ENCODE measurements at places on chromosomes 3 and 15. TPM values are rescaled to one million over a fixed set of nuclear protein-coding genes. Genes with fewer than 3 reads are reported as not detected.

The ONECUT1 gene
- total RNA-seq, result not detected

The IGSF11 gene
- total RNA-seq, result not detected

The ZDHHC19 gene
- total RNA-seq, result not detected

The IL12A gene
- 1.3 TPM for total RNA-seq

The SERPINI2 gene
- not detected for total RNA-seq

The GOLGA8J gene
- total RNA-seq, result not detected

- H3K4me3 ChIP-seq, result no peak overlapping the region
- no peak overlapping the region for H3K27ac ChIP-seq
- no peak for DNase-seq
- H3K27me3 ChIP-seq, result no peaks in the 10 kb centered on the region
- peaks cover 86% of the 10 kb centered on the region for H3K36me3 ChIP-seq
- H3K4me1 ChIP-seq, result no peaks in the 10 kb centered on the region
These were observed 24.3 kb upstream of the FBXL22 start for GRCh38 chr15:63572749-63573464.

DNA sequence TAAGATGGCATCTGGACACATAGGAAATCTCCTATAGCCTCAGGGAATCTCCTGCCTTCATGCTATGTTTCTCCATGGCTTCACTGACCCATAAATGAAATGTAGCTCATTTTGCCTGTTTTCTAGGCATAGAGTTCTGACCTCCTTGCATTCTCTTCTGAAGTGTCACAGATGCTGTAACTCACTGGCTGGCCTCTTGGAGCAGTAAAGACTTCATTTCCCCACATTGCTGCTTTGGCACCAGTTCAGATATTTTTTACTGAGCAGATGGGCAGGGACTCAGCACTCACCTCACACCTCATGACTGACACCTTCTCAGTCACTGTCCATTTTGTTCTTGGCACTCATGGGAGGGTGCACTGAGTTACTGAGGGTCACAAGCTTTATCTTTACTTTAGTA lies 286.7 kb upstream of the TGFBR2 start:
- H3K36me3 ChIP-seq, result no peaks in the 10 kb centered on the region
- no peak overlapping the region for H3K4me3 ChIP-seq
- no peaks in the 10 kb centered on the region for H3K27me3 ChIP-seq

DNA sequence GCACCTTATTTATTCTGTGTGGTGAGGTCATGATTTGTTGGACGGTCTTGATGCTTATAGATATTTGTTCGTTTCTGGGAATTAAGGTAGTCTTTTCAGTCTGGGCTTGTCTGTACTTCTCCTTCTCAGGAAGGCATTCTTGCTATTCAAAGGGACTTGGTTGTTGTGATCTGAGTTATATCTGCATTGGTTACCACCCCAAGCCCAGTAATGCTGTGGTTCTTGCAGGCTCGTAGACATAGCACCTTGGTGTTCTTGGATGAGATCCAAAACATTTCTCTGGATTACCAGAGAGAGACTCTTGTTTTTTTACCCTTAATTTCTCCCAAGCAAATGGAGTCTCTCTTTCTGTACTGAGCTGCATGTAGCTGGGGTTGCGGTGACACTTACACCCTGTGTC lies 128.0 kb upstream of the CBLB start:
- peak; percentile 6 for DNase-seq
- H3K27me3 ChIP-seq, result no peaks in the 10 kb centered on the region
- peaks cover 6% of the 10 kb centered on the region for H3K36me3 ChIP-seq
- peak overlapping the region; percentile 88 for H3K27ac ChIP-seq

- H3K27me3 ChIP-seq, result peaks cover 22% of the 10 kb centered on the region
- no peaks in the 10 kb centered on the region for H3K4me1 ChIP-seq
- no peak overlapping the region for H3K27ac ChIP-seq
- DNase-seq, result peak; percentile 78
- no peaks in the 10 kb centered on the region for H3K36me3 ChIP-seq
- H3K4me3 ChIP-seq, result no peak overlapping the region
These were observed 170.5 kb upstream of the PROK2 start for GRCh38 chr3:71955240-71956068.

GRCh38 chr3:33658991-33659848 lies 58.8 kb downstream of the CLASP2 start:
- peaks cover 37% of the 10 kb centered on the region for H3K4me1 ChIP-seq
- H3K27ac ChIP-seq, result peak overlapping the region; percentile 63

GRCh38 chr15:64249883-64250575 lies 87.2 kb upstream of the PPIB start:
- H3K27ac ChIP-seq, result peak overlapping the region; percentile 96
- H3K4me3 ChIP-seq, result no peak overlapping the region
- peaks cover 32% of the 10 kb centered on the region for H3K4me1 ChIP-seq
- no peaks in the 10 kb centered on the region for H3K27me3 ChIP-seq
- no peak for DNase-seq
- peaks cover 20% of the 10 kb centered on the region for H3K36me3 ChIP-seq

- no peak for DNase-seq
- H3K27ac ChIP-seq, result no peak overlapping the region
- no peaks in the 10 kb centered on the region for H3K36me3 ChIP-seq
- H3K27me3 ChIP-seq, result peaks cover 10% of the 10 kb centered on the region
- no peaks in the 10 kb centered on the region for H3K4me1 ChIP-seq
These were observed 324.0 kb downstream of the DIPK2A start for GRCh38 chr3:144295613-144296012.

DNA sequence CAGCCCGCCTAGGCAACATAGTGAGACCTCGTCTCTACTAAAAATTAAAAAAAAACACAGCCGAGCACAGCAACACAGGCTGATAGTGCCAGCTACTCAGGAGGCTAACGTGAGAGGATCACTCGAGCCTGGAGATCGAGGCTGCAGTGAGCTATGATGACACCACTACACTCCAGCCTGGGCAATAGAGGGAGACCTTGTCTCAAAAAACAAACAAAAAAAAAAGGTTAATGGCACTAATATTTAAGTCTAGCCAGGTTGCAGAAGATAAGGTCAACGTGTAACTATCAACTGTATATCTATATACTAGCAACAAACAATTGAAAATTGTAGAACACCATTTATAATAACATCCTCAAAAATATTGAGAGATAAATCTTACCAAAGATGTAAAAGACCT lies 75.1 kb downstream of the MYO9A start:
- H3K4me3 ChIP-seq, result no peak overlapping the region
- no peaks in the 10 kb centered on the region for H3K27me3 ChIP-seq
- peak; percentile 2 for DNase-seq
- H3K27ac ChIP-seq, result no peak overlapping the region
- H3K36me3 ChIP-seq, result peaks cover 36% of the 10 kb centered on the region

- H3K36me3 ChIP-seq, result peaks cover 7% of the 10 kb centered on the region
- no peak for DNase-seq
- no peak overlapping the region for H3K4me3 ChIP-seq
These were observed 26.3 kb downstream of the SRGAP3 start for GRCh38 chr3:9222956-9223639.

GRCh38 chr3:2938711-2939110 lies 171.5 kb downstream of the IL5RA start:
- peaks cover 4% of the 10 kb centered on the region for H3K36me3 ChIP-seq
- H3K4me1 ChIP-seq, result no peaks in the 10 kb centered on the region
- no peak overlapping the region for H3K4me3 ChIP-seq
- peaks cover 84% of the 10 kb centered on the region for H3K27me3 ChIP-seq
- no peak overlapping the region for H3K27ac ChIP-seq

DNA sequence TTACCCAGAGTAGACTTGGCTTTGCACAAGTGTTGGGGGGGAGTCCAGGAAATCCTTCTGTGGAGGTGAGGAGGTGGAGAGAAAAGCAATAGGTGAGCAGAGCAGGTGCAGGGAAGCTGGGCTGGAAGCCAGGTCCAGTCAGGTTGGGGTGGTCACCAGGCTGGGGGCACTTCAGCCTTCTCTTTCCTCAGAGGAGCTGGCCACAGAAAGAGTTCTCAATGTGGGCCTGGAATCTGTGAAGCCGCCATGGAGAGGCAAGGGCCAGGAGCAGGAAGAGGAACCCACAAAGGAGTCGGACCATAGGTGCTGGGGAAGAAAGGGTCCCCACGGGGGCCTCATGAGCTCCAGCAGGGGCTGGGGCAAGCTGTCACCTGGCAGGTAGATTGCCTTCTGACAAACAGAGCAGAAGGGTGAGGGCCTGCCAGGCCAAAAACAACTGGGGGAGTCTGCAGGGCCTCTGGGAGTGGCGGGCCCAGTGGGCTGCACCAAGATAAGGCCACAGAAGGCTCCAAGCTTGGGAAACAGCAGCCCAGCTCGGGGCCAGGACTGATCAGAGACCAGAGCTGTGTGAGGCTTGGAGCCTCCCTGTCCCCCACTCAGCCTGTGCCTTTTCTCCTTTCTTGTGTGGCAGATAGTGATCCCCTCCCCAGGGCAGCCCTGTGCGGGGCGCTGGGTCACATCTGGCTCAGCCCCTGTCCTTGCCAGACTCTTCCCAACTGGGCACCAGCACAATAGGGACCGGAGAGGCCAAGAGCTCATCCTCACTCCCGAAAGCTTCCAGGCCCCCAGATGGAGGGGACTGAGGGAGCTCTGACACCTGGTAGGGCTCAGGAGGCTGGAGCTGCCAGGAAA lies 53.0 kb upstream of the FGD5 start:
- H3K36me3 ChIP-seq, result no peaks in the 10 kb centered on the region
- H3K27ac ChIP-seq, result no peak overlapping the region
- no peak overlapping the region for H3K4me3 ChIP-seq
- H3K27me3 ChIP-seq, result peaks cover 25% of the 10 kb centered on the region
- no peaks in the 10 kb centered on the region for H3K4me1 ChIP-seq
